ENCODE measurements at places on chromosomes 2 and 18. TPM values are rescaled to one million over a fixed set of nuclear protein-coding genes. Genes with fewer than 3 reads are reported as not detected.

GRCh38 chr18:36814994-36815393, 13.8 kb downstream of the TPGS2 start:
- DNase-seq, result no peak

GRCh38 chr2:38129987-38130386, 54.0 kb upstream of the CYP1B1 start:
- no peak for DNase-seq

Gene REG3A
- polyA plus RNA-seq, result not detected

Gene TNFRSF11A
- not detected for polyA plus RNA-seq

Gene GPR45
- polyA plus RNA-seq, result not detected

Gene GCG
- polyA plus RNA-seq, result 0.27 TPM

Measured in AG04450 (cell line).